GM20000 (cell line): ENCODE measurements at places on chromosomes 11 and 22.

- no peak for DNase-seq
These were observed 1.8 kb downstream of the PANX1 start for GRCh38 chr11:94130298-94131046.

- no peak for DNase-seq
These were observed 248.5 kb downstream of the ETS1 start for GRCh38 chr11:128338811-128339210.

GRCh38 chr22:43000441-43001175 lies 14.3 kb downstream of the PACSIN2 start:
- DNase-seq: peak; percentile 52

- DNase-seq: no peak
These were observed 51.2 kb upstream of the LMO1 start for GRCh38 chr11:8314916-8315315.

DNA sequence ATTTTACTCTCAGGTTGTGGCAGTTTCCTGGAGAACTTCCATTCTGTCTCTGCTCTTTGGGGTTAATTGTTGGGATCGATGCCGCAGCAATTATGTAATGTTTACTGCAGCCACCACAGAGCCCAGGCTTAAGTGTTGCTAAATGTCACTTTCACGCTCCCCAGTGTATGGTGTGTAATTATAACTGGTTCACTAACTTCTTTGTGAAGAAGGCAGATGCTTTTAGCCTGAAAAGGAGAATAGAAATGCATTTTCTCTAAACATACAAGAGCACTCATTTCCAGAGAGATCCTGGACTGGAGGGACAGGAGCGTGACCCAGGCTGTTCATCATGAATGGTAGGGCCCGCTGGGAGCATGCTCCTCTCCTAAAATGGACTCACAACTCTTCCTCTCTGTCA lies 132.2 kb upstream of the PLET1 start:
- no peak for DNase-seq

- DNase-seq: no peak
These were observed 47.3 kb downstream of the ARL14EP start for GRCh38 chr11:30370164-30370563.

GRCh38 chr11:63919267-63920125 lies 2.5 kb upstream of the RCOR2 start:
- peak; percentile 51 for DNase-seq

GRCh38 chr11:126159719-126160344 lies 51.6 kb downstream of the RPUSD4 start:
- no peak for DNase-seq

- peak; percentile 87 for DNase-seq
These were observed 486 bp downstream of the PCNX3 start for GRCh38 chr11:65615950-65616574.

DNA sequence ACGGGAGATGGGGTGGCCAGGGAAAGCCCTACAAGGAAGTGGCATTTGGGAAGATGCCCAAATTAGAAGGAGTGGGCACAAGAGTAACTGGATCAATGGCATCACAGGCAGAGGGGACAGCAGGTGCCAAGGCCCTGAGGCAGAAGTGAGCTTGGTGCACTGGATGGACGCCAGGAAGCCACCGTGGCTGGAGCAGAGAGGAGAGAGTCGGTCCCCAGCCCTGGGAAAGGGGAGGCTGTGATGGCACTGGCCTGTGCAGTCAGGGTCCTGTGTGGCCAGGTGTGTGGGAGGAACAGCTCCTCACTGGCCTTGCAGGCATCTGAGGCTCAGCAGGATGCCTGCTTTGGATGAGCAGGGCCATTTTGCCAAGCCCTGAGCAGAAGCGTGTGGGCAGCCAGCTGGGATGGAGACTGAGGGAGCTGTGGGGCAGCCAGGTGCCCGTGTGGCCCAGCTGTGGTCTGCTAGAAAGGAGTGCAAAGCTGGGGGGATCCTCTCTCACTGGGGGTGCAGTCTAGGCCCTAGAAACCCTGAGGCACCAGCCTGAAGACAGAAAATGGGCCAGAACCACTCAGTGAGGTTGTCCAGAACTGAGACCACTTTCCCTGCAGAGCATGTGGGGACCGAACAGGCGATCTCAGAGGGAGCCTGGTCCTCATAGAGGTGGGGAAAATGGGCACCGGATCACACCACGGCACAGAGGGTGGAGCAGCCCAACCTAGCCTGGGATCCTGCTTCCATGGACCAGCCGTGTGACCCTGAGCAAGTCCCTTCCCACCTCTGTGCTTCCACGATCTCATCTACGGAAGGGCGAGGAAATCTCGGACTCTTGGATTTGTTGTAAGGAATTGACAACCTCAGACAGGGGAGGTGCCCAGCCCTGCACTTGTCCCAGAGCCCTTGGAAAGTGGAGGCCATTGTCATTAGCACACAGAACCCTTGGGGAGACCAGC lies 78.6 kb upstream of the RTL6 start:
- DNase-seq: no peak

- DNase-seq: peak; percentile 64
These were observed 1.1 kb upstream of the FBXO7 start for GRCh38 chr22:32473388-32473952.

DNA sequence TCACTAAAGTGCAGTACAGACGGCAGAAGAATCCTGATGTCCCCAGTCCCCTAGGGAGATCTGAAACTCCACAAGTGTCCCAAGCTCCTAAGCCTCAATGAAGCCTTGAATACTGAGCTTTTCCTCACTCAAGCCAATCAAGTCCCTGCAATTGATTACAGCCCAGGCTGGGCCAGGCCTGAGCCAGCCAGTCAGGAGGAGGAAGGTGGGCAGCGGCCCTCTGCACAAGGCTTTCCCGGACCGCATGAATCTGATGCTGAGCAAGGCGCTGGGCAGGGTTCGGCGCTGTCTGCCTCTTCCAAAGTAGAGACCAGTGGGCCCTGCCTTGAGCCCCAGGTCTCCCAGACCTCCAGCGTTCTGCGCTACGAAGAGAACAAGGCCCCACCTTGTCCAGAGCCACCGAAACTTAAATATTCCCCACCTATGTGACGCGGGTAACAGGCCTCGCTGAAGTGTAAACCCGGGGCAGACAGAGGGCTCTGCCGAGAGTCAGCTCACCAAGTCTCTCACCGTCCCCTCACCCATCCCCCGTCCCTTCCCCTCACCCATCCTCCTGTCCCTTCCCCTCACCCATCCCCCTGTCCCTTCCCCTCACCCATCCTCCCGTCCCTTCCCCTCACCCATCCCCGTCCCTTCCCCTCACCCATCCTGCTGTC lies 63.2 kb downstream of the SCUBE1 start:
- DNase-seq: no peak

DNA sequence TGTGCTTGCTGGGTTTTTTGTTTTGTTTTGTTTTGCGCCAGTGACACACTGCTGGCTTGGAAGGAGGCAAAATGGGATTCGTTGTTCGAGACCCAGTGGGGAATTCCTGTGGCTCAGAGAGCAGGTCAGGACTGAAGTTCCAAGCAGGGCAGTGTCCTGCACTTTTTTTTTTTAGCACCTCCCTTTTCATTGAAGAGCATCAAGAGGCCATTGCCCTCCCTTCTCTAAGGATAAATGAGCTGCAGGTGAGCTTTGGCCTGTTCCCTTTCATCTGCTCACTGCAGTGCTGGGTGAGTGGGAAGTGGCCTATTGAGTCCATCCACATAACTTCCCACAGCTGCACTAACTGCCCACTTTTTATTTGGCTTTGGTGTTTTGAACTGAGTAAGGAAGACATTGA lies 87.8 kb downstream of the ARHGAP42 start:
- DNase-seq: no peak
